ENCODE measurements at places on chromosomes 5 and 9. TPM values are rescaled to one million over a fixed set of nuclear protein-coding genes. Genes with fewer than 3 reads are reported as not detected.

DNA sequence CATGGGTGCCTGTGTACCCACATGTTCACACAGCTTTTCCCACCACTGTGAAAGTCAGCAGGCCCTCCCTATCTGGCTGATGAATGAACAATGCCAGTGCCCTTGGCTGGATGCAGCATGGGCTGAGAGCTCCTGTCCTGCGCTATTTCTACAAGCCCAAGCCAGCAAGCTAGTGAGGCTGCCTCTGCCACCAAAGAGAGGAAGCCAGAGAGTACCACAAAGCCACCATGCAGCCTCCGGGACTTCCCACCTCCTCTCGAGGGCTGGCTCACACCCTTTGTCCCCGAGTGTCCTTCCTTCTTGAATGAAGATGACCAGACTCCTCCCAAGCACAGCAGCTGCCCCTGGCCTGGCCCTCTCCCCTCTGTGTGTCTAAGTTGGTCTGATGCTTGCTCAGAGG lies 76.5 kb downstream of the SH3PXD2B start:
- H3K36me3 ChIP-seq, result peaks cover 48% of the 10 kb centered on the region
- no peaks in the 10 kb centered on the region for H3K4me1 ChIP-seq
- no peak overlapping the region for H3K27ac ChIP-seq
- H3K4me3 ChIP-seq, result no peak overlapping the region
- no peak for DNase-seq

Gene GLRA1
- total RNA-seq, result not detected

- no peaks in the 10 kb centered on the region for H3K36me3 ChIP-seq
- DNase-seq, result no peak
- H3K4me3 ChIP-seq, result no peak overlapping the region
- H3K4me1 ChIP-seq, result no peaks in the 10 kb centered on the region
- no peaks in the 10 kb centered on the region for H3K27me3 ChIP-seq
Observed at GRCh38 chr5:41415242-41415641, 95.2 kb downstream of the PLCXD3 start.

DNA sequence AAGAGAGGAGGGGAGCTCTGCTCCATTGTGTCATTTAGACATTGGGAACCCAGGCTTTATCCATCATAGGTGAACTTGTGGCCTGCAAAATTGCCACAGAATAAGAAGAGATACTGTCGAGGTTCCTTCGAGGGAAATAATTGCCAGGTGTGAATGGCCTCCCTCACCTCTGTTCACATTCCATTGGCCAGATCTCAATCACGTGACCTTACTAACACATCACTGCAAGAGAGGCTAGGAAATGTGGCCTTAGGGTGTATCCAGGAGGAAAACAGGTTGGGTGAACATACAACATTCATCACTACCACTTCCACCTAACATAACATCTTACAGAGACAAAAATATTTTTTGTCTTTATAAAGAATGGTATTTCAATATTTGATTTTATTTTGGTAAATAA lies 182.1 kb downstream of the FBXL7 start:
- H3K27ac ChIP-seq, result no peak overlapping the region
- H3K27me3 ChIP-seq, result no peaks in the 10 kb centered on the region
- no peak for DNase-seq
- H3K4me3 ChIP-seq, result no peak overlapping the region
- H3K4me1 ChIP-seq, result peaks cover 7% of the 10 kb centered on the region

GRCh38 chr9:27371382-27371781 lies 74.4 kb upstream of the EQTN start:
- H3K36me3 ChIP-seq, result no peaks in the 10 kb centered on the region
- no peak overlapping the region for H3K4me3 ChIP-seq
- no peaks in the 10 kb centered on the region for H3K27me3 ChIP-seq
- H3K4me1 ChIP-seq, result no peaks in the 10 kb centered on the region
- no peak for DNase-seq

DNA sequence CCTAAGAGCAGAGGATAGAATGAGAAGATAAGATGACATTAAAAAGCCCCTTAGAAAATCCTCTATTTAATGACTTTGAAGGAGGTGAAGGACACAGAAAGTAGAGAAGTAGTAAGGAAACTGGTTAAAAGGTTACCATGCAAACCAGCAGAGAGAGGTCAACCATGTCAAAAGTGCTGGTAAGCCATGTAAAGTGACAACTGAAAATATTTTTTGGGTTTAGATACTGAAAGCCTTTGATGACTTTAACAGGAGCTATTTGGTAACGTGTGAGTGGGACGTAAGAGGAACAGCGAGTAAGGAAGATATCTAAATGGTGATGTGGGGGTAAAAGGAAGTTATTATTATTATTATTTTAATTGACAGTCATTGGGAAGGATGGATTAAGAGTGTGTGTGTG lies 56.9 kb downstream of the MACIR start:
- H3K27me3 ChIP-seq, result no peaks in the 10 kb centered on the region
- no peak overlapping the region for H3K27ac ChIP-seq
- H3K4me1 ChIP-seq, result no peaks in the 10 kb centered on the region
- DNase-seq, result no peak
- H3K4me3 ChIP-seq, result no peak overlapping the region
- H3K36me3 ChIP-seq, result no peaks in the 10 kb centered on the region

Gene TAS2R1
- total RNA-seq, result not detected

DNA sequence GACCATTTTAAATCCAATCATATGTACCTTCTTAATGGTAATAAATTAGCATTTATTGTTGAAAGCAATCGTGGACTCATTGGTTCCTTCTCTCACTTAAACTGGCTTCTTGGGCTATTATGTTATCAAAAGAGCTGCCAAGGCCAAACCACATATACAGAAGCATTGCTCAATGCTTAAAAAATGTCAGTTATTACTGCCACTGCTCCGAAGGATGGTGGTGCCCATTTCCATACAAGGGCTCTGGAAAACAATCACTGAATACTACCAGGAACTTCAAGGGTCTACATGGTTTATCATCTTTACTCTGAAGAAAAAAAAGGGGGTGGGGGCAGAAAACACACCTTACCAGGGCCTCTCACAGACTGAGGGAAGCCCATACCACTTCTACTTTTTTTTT lies 104.3 kb downstream of the GNAQ start:
- no peak for DNase-seq
- H3K27me3 ChIP-seq, result no peaks in the 10 kb centered on the region
- no peaks in the 10 kb centered on the region for H3K36me3 ChIP-seq
- H3K4me1 ChIP-seq, result peaks cover 31% of the 10 kb centered on the region

DNA sequence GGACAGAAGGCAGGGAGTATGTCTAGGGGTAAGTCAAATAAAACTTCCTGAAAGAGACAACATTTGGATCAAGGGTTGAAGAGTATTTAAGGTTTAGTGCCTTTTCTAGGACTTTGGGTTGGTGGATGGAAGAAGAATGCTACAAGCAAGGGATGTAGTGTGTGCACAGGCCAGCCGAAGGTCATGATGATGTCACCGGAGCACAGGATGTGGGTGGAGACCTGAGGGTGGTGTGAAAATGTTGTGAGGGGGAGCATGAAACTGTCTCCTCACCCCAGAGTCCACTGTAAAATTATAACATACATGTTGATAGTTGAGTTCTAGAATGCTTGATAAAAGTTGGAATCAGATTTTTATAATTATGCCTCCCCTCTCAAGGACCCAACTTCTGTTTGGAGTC lies 553.3 kb upstream of the SGCD start:
- H3K27me3 ChIP-seq, result no peaks in the 10 kb centered on the region
- no peaks in the 10 kb centered on the region for H3K4me1 ChIP-seq
- DNase-seq, result no peak
- H3K4me3 ChIP-seq, result no peak overlapping the region
- H3K36me3 ChIP-seq, result no peaks in the 10 kb centered on the region

DNA sequence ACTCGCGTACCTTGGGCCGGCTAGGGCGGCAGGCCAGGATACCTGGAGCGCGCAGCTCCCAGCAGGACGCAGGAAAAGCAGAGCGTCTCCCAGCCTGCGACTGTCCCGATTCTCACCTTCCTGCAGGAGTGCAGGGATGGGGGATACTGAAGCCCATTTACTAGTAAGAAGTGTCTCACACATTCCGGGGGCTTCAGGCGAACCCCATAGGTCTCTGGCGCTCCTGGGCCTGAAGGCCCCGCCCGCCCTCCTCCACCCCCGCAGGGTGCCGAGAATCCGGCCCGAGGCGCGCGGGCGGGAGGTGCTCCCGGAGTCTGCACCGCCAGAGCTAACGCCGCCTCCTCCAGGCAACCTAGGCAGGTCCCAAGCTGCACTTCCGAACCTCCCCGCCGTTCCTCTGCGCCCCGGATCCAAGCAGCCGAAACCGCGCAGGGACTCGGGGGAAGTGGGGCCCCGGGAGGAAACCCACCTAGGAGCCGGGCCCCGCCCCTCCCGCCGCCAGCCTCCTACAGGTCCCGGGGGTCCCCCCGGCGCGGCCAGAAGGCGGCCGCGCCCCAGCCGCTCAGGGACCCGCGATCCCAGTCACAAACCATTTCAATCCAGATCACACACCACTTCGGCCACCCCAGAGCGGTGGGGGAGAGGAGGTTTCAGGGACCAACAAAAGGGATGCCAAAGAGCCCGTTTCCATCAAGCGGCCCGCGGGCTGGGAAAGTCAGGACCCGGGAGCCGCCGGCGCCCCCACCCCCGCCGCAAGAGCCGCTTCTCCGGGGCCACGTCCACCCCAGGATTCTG lies 1.2 kb downstream of the ROR2 start:
- H3K4me3 ChIP-seq, result peak overlapping the region; percentile 60
- no peaks in the 10 kb centered on the region for H3K36me3 ChIP-seq
- no peak overlapping the region for H3K27ac ChIP-seq
- no peak for DNase-seq
- peaks cover 15% of the 10 kb centered on the region for H3K27me3 ChIP-seq
- H3K4me1 ChIP-seq, result peaks cover 5% of the 10 kb centered on the region

- H3K4me3 ChIP-seq, result no peak overlapping the region
- peaks cover 2% of the 10 kb centered on the region for H3K36me3 ChIP-seq
- H3K4me1 ChIP-seq, result no peaks in the 10 kb centered on the region
Observed at GRCh38 chr9:110869931-110870330, 168.3 kb downstream of the LPAR1 start.

DNA sequence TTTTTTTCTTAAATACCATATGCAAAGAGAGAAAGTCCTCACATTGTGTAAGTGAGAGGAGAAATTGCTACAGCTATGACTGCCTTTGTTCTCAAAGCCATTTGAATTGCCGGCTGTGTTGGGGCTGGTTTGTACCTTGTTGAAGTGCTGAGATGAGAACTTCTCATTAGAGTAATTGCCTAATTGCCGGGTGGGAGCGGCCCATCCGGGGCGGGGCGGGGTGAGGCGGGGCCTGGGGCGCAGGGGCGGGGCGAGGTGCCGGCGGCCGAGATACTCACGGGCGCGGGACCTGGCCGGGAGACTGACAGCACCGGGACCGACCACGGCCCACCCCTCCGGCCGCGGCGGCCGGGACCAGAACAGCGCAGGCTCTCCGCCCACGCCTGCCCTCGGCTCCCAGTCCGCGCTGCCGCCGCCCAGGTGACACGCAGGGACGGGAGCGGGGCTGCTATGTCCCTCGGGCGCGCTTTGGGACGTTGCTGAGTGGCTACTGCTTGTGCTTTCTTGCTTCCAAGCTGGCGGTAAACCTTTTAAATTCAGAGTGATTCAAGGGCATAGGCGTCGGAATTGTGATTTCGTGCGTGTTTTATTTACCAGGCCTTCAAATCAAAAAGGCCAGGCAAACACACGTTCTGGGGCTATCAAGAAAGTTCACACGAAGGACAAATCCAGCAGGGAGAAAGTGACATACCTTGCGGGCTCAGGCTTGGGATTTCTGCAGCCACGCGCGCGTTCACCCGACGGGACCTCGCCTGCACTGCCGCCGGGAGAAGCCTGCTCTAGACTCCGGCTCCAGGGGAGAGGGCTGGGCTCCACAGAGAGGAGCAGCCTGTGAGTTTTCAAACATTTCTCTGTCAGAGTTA lies 269.1 kb downstream of the FANCC start:
- H3K4me3 ChIP-seq, result peak overlapping the region; percentile 54
- H3K27me3 ChIP-seq, result no peaks in the 10 kb centered on the region
- peak; percentile 74 for DNase-seq
- peaks cover 16% of the 10 kb centered on the region for H3K4me1 ChIP-seq
- H3K36me3 ChIP-seq, result peaks cover 17% of the 10 kb centered on the region

- no peak overlapping the region for H3K4me3 ChIP-seq
- H3K4me1 ChIP-seq, result no peaks in the 10 kb centered on the region
- DNase-seq, result no peak
Observed at GRCh38 chr9:37390759-37391158, 31.7 kb upstream of the GRHPR start.

GRCh38 chr9:36278243-36278642 lies 20.0 kb upstream of the GNE start:
- H3K27ac ChIP-seq, result no peak overlapping the region
- no peaks in the 10 kb centered on the region for H3K4me1 ChIP-seq
- no peaks in the 10 kb centered on the region for H3K36me3 ChIP-seq
- no peak overlapping the region for H3K4me3 ChIP-seq

DNA sequence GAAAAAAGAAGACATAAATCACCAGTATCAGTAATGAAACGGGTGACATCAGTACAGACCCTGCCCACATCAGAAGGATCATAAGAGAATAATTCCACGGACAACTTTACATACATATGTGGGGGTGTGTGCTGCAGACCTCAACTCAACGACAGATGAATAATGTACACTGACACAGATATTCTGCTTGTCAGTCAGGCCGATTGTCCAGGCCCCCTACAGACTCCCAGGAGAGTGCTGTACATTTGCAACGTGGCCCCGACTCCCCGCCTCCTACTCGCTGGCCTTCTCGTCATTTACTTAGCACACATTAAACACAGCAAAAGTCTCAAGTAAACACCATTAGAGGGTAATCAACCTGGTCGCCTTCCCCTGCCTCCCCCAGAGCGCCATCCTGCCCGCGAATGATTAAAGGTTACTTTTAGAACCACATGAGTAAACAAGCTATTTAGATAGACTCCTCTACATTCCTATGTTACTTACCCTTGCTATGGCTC lies 3.5 kb upstream of the TMED9 start:
- H3K4me3 ChIP-seq, result no peak overlapping the region
- no peak for DNase-seq

- H3K27ac ChIP-seq, result no peak overlapping the region
- H3K4me3 ChIP-seq, result no peak overlapping the region
- peaks cover 2% of the 10 kb centered on the region for H3K4me1 ChIP-seq
- no peaks in the 10 kb centered on the region for H3K27me3 ChIP-seq
Observed at GRCh38 chr9:76302947-76303550, 91.2 kb downstream of the RFK start.

Gene CMYA5
- total RNA-seq, result 1.2 TPM

- no peak overlapping the region for H3K4me3 ChIP-seq
- no peaks in the 10 kb centered on the region for H3K4me1 ChIP-seq
- no peak overlapping the region for H3K27ac ChIP-seq
- no peaks in the 10 kb centered on the region for H3K36me3 ChIP-seq
- no peak for DNase-seq
Observed at GRCh38 chr5:127887282-127887681, 184.1 kb downstream of the CCDC192 start.

- no peaks in the 10 kb centered on the region for H3K4me1 ChIP-seq
- H3K4me3 ChIP-seq, result no peak overlapping the region
- H3K27ac ChIP-seq, result no peak overlapping the region
- no peak for DNase-seq
Observed at GRCh38 chr9:26263478-26263877, 585.2 kb upstream of the TUSC1 start.

DNA sequence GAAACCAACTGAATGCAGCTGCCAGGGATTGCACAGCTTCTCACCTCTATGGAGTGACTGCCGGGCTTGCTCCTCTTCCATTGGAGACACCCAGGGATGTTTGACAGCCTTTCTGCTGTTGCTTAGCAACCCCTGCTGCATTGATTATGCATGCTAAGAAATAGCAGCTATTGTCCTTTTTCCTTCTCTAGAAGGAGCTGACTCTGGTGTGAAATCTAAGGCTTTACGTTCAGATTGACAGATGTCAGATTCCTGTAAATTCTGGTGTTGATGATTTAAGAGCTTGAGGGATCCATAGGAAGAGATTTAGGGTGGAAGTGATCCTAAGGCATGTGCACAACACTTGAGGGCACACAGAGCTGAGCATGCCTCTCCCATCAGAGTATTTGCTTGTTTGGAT lies 267.7 kb downstream of the NTRK2 start:
- no peak for DNase-seq
- H3K27me3 ChIP-seq, result no peaks in the 10 kb centered on the region
- H3K27ac ChIP-seq, result no peak overlapping the region
- no peaks in the 10 kb centered on the region for H3K4me1 ChIP-seq
- no peaks in the 10 kb centered on the region for H3K36me3 ChIP-seq
